ENCODE measurements at places on chromosomes 7 and 10.

GRCh38 chr10:6068422-6068821 lies 6.3 kb upstream of the IL2RA start:
- no peak for DNase-seq

DNA sequence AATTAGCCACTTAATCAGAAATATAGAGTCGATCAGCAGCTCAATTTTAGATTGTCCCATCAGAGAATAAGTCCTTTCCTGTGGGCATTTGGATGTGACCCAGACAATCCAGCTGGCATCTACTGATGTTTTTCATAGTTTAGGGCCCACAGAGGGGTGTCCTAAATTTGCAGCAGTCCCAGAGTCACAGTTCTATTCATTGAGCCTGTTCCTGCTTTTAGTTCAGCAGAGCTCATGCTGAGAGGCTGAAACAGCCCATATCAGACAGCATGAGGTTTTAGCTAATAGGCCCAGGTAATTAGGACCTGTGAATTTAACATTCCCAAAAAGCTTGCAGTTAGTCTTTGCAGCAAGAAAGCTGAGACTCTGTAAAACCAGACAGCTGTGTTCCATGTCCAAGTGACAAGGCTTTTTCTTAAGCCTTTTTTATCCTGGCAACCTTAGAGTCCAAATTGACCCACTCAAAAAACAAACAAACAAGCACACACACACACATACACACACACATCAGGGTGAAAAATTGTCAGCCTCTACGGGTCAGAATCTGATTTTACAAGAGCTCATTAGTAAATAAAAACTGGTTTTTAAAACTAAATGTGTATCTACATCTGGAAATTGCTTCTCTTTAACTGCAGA lies 33.7 kb downstream of the ANKIB1 start:
- no peak for DNase-seq

GRCh38 chr10:100737355-100738054 lies 7.9 kb upstream of the PAX2 start:
- no peak for DNase-seq

GRCh38 chr10:131556061-131556896 lies 244.8 kb upstream of the TCERG1L start:
- no peak for DNase-seq

GRCh38 chr7:154842591-154842990 lies 160.3 kb downstream of the PAXIP1 start:
- no peak for DNase-seq

DNA sequence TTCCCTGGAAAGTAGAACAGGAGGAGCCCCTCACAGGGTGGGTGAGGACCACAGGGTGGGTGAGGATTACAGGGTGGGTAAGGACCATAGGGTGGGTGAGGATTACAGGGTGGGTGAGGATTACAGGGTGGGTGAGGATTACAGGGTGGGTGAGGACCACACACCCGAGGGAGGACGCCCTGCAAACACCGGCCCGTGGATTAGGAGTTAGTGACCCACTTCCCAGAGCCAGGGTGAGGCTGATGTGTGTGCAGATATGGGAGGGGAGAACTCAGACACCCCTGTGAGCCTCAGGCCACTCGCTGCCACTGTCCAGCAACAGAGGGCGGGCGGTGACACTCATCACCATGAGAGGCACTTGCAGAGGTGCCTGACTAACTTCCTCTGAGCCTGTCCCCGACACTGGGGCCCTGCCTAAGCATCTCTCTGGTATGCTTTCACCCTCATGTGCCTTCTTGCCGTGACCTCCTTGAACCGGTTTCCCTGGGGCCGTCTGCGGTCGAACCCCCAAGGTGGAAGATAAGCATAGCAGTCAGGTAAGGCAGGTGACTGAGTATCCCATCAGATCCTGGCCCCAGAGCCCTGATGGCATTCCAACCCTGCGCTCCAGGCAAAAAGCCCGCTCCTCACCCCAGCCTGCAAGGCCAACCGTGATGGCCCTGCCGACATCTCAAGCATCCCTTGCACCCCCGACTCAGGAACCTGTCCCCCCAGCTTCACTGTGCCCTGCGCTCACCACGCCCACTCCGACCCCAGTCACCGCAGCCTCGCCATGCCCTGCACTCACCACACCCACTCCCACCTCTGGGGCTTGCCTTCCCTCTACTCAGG lies 74.1 kb downstream of the FAM53B start:
- DNase-seq: no peak

Measured in GM18507 (cell line).